ENCODE measurements at places on chromosomes 6 and 20.

- no peak for DNase-seq
Observed at GRCh38 chr6:90900034-90900433, 313.2 kb upstream of the MAP3K7 start.

DNA sequence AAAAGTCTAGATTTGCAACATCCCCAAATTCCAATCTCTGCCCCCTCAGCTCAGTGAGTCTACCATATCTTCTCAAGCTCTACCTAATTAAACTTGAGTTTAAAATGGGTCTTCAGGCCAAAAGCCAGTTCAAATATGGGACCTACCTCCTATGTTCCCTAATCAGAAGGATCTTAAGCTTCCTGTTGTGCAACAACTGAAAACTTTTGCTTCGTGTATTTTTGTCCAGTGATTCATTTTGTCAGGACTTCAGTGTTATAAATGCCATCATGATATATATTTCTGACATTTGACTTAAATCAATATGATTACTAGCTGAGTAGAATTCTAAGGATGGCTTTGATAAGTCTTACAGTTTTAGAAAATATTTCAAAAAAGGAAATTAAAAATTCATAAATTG, 622.6 kb upstream of the PTCHD4 start:
- DNase-seq, result no peak

GRCh38 chr20:58146746-58147140, 81.7 kb downstream of the ANKRD60 start:
- no peak for DNase-seq

GRCh38 chr6:85473748-85474147, 23.9 kb downstream of the NT5E start:
- no peak for DNase-seq

GRCh38 chr6:161374971-161375873, 101.4 kb upstream of the AGPAT4 start:
- DNase-seq, result no peak

DNA sequence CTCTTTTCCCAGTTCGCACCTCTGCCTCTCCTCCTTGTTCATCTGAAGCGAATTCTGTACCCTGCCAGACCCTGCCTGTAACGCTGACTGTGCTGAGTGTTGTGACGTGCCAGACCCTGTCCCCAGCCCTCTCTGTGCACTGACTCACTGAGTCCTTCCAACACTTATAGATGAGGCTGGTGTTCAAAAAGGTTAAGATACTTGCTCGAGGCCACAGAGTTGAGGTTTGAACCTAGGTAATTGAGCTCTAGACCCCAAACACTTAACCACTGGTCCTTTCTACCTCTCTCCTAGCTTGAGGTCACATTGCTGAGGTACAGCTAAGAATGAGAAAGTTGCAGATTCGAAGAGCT, 45.7 kb upstream of the NEDD9 start:
- DNase-seq, result no peak

- no peak for DNase-seq
Observed at GRCh38 chr6:165744555-165745228, 81.7 kb upstream of the PDE10A start.

GRCh38 chr6:29631209-29631810, 1.7 kb downstream of the GABBR1 start:
- DNase-seq, result no peak

- DNase-seq, result no peak
Observed at GRCh38 chr6:40803897-40804702, 216.9 kb upstream of the LRFN2 start.

DNA sequence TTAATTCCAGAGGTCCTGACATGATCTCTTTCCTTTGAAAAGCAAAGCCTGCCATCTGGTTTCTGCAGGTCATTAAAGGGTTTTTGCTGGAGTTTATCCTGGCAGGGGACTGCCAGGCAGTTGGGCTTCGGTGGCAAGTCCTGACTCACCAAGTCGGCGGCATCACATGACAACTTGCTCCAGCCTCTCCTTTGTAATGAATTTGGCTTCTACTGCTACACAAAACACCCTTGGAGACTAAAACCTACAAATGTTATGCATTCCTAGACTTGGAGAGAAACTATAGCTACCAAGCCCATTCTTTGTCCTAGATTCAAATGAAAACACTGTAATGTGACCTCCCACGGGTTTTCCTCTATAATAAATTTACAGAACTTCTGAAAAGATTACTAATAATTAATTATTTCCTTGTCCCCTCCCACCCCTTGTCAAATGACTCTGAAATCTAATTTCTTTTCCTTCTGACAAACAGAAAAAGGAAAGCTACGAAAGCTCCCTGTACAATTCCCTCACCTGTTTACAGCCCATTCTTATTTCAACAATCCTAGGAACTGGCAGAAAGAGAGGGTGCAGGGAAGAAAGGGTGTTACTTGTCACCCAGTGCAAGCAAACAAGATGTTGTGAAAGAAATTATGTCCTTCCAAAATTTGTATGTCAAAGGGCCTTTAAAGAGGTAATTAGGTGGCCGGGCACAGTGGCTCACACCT, 62.9 kb downstream of the QRSL1 start:
- no peak for DNase-seq

DNA sequence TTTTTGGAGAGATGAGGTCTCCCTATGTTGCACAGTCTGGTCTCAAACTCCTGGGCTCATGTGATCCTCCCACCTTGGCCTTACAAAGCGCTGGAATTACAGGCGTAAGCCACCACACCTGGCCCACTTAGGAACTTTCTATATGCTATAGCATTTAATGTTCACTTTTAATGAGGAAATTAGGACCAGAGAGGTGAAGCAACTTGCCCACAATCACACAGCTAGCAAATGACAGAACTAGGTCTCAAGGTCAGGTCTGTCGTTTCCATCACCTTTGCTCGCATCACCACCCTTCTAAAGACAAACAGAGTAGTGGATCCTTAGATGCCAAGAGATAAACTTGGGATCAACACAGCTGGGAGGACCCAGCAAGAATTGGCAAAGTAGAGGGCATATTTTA, 381.7 kb downstream of the CD83 start:
- no peak for DNase-seq

DNA sequence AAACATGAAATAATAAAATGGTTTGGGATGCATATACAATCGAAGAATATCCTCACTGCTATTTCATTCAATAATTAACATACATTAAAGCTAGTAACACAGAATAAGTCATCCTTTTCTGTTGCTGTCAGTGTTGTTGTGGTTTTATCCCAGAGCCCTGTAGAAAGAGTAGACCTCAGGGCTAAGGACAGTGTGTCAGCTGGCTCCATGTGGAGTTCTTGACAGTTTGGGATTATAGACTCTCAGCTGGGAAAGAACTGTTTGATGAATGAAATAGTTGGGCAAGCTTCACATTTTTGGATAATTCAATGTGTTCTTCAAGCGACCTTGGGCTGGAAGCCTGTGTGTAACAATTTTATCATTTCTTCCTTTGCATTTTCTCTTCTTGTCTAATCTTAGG, 10.1 kb downstream of the UTRN start:
- DNase-seq, result no peak

DNA sequence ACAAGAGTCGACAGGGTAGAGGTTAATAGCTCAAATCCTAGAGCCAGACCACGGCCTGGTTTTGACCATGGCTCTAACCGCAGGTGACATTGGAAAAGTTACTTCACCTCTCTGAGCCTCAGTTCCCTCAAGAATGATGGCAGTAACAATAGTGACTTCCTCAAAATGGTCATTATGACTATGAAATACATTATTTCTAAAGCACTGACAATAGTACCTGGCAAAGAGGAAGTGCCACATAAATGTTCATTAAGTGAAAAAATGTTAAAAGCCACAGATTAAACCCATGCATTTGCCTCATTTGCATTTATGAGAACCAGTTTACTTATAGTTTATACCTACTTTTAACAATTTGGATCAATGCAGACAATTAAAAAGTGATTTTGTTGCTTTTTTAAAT, 12.3 kb downstream of the BTBD3 start:
- no peak for DNase-seq
